HS-27A (cell line): ENCODE measurements at places on chromosomes 12 and 14.

DNA sequence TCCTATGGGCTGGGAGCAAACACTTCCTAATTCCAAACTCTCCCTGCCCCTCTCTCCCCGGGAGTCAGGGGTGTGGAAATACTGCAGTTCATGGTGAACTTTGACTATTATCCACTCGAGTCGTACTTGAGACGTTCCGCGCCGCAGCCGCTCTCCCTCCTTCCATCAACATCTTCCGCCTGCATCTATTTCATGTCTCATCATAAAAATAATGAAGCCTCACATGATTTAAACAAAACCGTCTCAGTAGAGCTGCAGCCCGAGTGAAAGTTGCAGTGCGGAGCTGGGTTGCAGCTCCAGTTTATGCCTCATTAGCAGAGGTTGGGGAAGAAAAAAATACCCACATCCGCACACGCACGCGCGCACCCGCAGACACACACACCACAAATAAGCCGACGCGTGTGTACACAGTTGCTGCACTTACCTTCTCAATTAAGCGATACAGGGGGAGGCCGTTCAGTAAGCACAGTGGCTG is 283 bp downstream of the LMO3 start:
- DNase-seq: no peak

DNA sequence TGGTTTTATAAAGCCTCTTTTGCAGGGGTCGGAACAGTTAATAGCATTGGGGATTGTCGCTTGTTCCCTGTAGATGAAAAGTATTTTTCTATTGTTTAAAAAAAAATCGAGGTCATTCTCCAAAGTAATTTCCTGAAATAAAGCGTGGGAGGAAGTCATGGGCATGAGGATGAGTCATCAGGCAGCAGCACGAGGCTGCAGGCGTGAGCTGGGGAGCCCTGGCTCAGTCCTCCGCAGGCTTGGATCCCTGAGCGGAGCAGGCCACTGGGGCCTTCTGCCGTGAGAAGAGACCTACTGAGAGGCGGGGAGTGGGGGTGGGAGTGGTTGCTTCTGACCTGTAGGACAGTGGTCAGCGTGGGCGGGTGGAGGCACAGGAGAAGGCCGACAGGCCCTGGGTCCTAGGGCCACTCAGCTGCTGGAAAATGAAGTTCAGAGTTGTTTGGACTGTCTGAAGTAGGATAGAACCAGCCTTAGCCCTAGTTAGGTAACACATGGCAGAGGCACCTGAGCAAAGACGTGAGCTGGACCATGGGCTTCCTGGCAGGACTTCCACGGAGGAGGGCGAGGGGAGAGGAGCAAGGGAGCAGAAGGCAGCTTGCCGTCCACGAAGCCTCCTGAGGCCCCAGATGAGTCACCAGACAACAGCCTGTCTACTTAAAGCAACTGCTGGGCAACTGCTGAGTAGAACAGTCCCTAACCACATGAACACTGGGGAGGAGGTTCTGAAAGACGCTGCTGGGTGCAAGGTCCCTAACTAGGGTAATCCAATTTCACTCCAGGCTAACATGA is 21.1 kb upstream of the LGALS3 start:
- DNase-seq: peak; percentile 91

- no peak for DNase-seq
Measured at GRCh38 chr14:81256289-81256960, 35.7 kb upstream of the GTF2A1 start.

- no peak for DNase-seq
Measured at GRCh38 chr14:53149668-53150316, 3.3 kb downstream of the DDHD1 start.

DNA sequence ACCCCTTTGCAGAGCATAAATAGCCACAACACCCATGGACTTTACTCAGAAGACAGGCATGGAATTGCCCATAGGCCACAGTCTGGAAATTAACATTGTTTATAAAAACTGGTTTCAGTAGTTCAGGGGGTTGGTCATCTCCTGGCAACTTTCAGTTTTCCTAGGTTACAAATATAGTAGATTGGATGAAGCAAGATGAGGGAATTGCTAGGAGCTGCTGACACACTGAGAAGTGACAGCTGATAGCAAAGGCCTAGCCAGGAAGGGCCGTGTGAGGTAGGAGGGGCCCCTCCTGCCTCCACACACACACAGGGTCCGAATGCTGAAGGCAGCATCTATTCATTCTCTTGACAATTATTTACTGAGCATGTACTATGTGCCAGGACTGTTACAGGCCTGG is 8.3 kb downstream of the GALNT16 start:
- no peak for DNase-seq

DNA sequence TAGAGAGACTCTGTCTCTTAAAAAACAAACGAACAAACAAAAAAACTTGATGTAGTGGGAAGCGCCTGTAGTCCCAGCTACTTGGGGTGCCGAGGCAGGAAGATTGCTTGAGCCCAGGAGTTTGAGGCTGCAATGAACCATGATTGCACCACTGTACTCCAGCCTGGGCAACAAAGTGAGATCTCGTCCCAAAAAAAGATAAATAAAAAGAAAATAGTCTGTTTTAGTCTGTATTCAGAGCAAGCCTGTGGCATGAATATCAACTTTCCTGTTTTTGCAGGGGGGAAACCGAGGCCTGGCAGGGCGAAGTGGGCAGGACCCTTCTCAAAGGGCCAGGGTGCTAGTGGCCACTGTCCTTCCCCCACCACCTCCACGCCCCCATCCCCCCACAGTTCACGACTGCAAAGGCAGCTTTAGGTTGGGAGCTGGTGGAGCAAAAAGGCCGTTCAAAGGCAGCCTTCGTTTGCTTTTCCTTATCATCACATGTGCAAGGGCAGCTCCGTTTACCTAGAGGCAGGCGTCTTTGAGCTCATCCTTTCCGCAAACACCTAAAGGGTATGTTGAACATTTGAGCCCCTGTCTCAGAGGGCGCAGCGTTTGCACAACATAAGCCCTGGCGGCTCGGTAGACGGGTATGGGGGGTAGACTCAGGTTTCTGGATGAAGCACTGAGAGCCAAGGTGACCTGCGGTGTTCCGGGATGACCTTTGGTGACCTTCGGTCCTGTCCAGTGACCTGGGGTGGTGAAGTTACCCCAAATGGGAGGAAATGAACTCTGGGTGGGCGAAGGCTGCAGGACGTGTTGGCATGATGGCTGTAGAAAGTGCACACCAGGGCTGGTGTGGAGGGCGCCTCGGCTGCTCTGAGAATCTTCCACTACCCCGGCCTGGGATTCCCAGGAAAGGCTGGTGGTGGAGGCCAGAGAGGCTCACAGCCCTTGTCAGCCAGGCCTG is 8.7 kb upstream of the MEG3 start:
- DNase-seq: no peak

DNA sequence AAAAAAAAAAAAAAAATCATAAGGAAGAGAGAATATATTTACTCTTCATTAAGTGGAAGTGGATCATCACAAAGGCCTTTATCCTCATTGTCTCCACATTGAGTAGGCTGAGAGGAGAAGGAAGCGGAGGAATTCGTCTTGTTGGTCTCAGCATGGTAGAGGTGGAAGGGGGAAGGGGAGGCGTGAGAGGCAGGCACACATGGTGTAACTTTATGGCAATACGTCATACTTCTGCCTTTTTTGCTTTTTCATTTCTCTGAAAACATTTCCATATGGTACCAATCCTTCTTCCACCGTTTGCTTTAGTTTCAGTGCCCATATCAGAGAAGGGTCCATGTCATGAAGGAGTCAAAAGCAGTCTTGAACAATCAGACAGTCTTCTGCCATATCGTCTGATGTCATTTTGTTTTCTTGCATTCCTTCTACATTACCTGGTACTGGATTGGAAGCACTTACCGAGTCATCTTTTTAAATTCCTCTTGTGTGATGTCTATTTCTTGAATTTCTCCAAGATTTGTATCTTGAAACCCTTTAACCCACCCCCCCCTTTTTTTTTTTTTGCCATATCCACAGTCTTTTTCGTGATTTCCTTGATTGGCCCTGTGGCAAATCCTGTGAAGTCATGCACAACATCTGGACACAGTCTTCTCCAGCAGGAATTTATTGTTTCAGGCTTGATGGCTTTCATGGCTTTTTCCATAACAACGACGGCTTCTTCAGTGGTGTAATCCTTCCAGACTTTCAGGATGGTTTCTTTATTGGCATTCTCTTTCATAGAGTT is 8.9 kb downstream of the FUT8 start:
- no peak for DNase-seq

GRCh38 chr12:92927436-92928281 is 1.4 kb downstream of the EEA1 start:
- peak; percentile 40 for DNase-seq

DNA sequence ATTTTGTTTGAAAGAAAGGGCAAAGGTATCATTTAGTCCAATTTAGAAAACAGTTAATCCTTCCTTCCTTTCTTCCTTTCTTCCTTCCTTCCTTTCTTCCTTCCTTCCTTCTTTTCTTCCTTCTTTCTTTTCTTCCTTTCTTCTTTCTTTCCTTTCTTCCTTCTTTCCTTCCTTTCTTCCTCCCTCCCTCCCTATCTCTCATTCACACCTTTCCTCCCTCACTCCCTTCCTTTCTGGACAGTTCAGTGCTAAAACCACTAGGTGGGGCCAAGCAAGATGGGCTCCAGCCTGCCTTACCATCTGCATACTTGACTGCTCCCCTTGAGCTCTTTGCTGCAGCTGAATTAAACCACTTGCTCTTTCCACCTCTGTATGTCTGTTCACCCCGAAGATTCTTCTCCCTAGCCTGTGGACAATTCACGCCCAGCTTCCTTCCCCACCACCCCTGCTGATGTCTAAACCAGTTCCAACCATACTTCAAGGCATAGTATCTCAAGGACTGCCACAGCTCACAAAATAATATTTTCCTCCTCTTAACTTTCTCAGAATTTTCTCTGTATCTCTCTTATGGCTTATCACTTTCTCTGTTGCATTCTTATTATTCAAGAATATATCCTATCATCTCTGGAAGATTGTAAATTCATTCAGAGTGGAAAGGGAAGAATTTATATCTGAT is 78.0 kb downstream of the DBX2 start:
- DNase-seq: no peak
